ENCODE measurements at places on chromosomes 16 and 17.

GRCh38 chr16:73140929-73141328, 93.0 kb upstream of the ZFHX3 start:
- DNase-seq = no peak

DNA sequence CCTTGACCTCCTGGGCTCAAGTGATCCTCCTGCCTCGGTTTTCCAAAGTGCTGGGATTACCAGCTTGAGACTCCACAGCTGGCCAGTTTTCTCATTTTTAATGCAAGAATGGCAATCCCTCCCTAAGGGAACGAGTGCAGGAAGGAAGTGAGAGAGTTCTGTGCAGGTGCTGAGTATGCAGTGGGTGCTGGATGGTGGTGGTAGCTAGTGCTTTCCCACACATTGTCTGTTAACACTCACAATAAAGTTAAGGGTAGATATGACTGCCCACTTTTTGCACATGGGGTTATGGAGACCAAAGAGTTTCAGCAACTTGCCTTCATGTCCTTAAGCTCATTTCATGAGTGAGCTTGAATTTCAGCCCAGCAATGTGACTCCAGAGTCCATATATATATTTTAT, 18.5 kb downstream of the RGS9 start:
- DNase-seq = no peak

GRCh38 chr17:35235917-35236316, 7.0 kb upstream of the SLFN5 start:
- DNase-seq = no peak

GRCh38 chr17:63483038-63483437, 6.2 kb downstream of the ACE start:
- DNase-seq = no peak

DNA sequence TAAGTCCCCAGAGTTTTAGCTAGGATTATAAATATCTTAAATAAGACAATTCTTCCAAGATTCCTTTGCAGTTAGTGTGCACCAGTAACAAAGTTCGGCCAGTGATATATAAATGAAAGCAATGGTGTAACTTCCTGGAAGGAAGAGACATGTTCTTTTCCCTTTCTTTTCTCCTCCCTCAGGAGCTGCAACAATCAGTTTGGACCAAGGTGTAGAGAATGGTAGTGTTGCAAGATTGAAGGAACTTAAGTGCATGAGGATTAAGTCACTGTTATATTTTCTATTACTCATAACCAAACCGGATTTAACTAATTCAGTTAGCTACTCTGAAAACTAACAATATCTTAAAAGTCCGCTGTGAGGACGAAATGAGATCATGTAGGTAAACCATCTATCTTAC, 68.9 kb upstream of the KCNJ16 start:
- no peak for DNase-seq

DNA sequence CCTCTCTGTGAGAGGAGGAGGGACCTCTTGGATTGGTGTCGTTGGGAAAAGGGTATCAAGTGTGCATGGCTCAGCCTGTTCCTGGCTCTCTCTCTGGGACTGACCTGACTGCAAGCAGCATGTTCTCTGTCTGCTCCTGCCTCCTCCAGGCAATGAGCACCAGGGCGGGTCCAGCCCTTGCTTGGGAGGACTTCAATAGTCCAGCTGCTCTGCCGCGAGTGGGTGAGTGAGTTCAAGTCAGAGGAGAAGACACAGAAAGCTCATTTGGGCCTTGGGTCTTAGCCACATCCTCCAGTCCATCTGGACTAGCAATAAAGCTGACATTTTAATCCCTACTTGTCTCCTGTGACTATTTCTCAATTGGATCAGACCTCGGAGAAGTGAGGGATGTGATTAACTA, 25.2 kb upstream of the TNS4 start:
- DNase-seq = no peak

- no peak for DNase-seq
Measured at GRCh38 chr17:48930435-48930873, 14.2 kb downstream of the SNF8 start.

DNA sequence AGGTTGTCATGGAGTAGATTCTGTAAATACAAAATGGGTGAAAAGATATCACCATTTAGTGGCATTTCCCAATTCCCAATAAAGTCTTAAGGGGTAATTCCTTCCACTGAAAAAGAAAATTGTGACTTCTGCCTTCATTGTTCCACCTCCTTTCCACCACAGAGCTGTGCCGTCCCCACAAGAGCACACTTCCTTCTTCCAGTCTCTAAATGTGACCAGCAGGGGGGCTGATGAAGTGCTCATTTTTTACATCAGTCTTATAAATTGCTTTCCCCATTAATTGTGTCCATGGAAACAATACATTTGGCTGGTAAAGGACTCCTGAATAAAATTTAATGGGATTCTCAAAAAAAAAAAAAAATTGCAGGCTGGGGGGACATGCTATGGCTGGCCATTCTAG, 260.8 kb upstream of the PSMD7 start:
- DNase-seq = no peak

DNA sequence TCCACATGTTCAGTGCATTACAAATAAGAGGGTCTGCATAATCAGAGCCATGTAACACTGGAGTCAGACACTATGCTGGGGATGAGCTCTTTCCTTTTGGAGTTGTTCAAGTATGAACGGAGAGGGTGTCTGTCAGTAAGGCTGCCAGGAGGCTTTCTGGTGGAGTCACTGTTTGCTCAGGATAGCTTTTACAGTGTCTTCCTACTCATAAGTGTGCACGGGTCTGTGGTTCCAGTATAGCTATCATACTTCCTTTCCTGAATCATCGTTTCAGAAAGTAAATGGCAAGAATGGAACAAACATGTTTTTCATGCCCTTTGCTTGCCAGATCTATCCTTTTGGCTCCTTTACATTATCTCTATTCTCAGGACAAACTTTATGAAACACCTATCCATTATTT, 152.7 kb upstream of the CDH11 start:
- no peak for DNase-seq

- no peak for DNase-seq
Measured at GRCh38 chr16:50694206-50694605, 800 bp downstream of the NOD2 start.

- peak; percentile 42 for DNase-seq
Measured at GRCh38 chr17:38751144-38751807, 1.3 kb upstream of the PSMB3 start.

DNA sequence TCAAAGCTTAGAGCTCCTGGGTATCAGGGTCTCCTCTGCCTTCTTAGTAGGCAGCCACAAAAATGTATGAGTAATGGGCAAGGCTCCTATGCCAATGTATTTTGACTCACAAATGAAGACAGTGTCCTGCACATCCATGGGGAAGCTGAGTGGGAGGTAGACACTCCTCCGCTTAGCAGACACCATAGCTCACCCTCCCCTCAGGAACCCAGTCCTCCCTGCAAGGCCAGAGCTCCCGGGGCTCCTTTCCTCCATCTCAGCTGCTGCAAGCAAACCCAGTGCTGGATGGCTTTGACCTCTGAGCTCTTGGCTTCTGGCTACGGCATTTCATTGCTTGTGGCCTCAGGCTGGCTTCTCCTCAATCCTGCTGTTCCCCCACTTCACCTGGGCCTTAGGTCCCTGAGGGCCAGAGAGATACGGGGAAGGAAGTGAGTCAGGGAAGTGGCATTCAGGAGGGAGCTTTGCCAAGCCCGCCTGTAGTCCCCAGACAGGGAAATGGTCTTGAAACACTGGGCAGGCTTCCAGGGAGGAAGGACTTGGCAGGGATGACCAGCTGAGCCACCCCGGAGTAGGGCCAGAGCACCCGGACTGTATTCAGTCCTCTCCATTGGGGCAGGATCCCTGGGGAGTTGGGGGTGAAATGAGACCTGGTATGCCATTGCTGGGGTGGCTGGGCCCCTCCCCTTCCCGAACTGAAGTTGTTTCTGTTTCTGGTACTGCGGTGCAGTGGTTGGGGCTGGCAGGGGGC, 4.5 kb downstream of the ABCC3 start:
- no peak for DNase-seq

DNA sequence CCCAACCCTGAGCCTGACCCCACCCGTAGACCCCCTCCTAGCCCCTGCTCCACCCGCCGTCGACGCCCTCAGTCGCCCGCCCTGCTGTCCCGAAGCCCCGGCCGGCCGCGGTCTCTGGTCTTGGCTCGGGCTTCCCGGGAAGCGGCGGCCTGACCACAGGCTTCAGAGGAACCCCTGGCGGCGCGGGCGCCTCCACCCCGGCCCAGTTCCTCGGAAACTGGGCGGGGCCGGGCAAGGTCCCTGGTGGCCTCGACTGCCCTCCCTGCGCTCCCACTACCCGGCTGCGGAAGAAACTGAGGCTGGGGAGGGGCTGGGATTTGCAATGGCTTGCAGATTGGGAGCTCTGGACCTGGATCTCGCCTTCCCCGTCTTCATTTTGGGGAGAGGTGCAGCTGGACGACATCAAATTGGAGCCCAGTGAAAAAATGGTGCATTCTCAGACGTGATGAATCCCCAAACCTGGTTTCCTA, 692 bp upstream of the SOCS1 start:
- DNase-seq = peak; percentile 69

DNA sequence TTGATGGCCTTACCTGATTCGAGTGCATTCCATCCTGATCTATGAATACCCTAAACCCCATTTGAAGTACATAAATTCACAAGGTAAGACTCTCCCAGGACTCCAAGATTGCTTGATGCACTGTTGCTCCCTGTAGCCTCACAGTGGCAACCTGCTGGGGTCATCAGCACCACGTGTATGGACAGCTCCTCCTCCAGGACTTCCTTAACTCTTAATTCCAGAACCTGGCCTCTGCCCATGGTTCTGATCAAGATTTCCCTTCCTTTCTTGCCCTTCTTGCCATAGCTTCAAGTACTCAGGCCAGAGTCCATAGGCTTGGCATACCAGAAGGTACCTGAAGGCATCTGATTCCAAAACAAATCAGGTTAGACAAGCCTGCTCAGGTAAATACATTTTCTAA, 34.0 kb upstream of the NLK start:
- DNase-seq = peak; percentile 83

DNA sequence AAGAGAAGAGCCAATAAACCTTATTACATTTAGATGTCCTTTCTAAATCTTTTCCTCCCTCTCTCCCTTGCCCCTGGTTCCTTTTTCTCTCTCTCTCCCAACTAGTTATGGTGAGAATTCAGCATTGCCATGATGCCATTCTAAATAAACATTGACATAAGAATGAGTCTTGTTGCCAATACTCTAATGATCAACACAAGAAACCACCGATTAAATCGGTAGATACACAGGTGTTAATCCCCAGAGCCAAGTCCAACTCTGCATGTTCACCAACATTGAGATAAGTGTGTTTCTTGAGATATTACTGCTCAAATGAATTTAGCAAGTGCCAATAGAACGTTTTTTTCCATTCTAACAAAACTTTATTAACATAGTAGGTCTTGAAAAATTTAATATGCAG, 412.1 kb downstream of the KCNJ2 start:
- no peak for DNase-seq

DNA sequence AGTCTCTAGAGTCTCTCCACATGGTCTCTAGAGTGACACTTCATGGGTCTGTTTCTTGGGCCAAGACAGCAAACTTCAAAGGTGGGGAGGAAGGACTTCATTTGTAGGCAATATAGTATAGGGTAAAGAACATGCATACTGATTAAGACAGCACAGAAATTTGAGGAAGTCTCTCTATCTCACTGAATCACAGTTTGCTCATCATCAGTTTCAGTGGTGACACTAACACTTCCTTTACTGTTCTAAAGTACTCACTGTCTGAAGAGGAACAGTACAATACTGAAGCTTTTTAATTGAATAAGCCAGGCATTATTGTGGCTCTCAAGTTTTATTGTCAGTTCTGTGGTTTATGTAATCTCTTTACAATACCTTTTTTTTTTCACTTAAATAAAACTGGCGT, 656.4 kb upstream of the CDH8 start:
- DNase-seq = no peak

GRCh38 chr17:37750768-37751475, 6.1 kb upstream of the HNF1B start:
- no peak for DNase-seq

GRCh38 chr16:72721981-72722380, 325.9 kb downstream of the ZFHX3 start:
- no peak for DNase-seq

GRCh38 chr17:77127735-77128361, 12.9 kb upstream of the SEC14L1 start:
- no peak for DNase-seq

DNA sequence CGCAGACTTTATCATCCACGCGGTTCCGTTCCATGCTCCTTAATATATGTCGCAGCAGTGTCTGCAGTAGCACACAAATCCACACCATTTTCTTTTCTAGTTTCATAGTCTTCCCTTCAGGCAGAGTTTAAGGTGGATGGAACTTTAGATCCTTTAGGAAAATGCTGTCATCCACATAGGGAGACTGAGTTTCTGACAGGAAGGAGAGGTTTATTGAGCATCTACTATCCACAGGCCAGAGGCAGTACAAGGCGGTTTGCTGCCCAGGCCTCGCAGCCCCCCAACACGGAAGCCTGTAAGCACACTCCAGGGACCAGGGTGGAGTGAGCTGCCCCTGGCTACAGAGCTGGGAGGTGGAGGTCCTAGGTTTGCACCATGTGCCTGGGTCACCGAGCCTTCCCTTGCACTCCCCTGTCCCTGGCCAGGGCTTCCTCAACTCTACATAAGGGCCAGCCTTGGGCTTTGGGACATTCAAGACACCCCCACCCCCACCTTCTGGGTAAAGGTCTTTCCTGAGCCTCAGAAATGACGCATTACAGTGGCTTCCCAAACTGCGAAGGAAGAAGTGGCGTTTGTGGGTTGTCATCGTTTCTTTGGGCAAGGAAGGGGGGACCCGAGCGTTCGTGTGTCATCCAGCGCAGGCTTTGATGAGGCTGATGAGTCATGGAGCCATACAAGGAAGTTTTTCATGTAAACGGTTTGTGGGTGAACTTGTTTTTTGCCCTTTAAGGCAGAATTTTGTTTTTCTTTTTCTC, 146.5 kb upstream of the PLCG2 start:
- DNase-seq = no peak

DNA sequence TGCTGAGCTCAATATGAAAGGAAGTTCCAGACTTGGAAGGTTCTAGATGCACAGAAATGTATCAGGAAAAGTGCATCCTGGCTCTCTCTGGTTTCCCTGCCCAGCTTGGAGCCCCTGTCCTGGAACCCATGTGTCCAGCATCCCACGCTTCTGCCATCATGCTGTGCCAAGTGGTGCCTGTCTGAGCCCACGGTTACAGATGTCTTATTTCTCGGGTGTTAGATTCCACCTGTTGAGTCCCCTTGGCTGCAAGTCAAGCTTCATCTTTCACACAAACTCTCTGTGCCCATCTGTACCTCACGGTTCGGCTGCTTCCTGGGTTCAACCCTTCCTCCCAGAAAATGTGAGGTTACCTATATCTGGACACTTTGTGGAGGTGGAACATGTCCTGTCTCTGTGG, 22.5 kb downstream of the OR1D5 start:
- DNase-seq = no peak

DNA sequence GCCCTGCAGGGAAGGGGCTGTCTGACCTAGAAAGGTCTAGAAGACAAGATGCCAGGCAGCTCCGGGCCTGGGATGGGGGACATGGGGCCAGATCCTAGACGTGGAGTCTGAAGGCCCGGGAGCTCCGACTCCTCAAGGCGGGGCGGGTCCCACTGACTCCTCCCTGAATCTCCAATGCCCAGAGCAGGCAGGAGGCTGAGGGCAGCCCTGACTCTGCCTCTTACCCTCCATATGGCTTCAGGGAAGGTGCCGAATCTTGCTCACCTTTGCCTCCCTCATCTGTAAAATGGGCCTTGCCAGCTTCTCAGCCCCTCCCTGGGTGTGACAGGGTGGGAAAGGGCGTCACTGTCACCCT, 14.8 kb downstream of the VASN start:
- no peak for DNase-seq

- DNase-seq = peak; percentile 69
Measured at GRCh38 chr17:27456681-27457359, 572 bp downstream of the KSR1 start.
